GM03348 (cell line): ENCODE measurements at places on chromosomes 1 and 21.
A peak's percentile ranks its signal among the peaks of the same experiment; 100 is the strongest.

DNA sequence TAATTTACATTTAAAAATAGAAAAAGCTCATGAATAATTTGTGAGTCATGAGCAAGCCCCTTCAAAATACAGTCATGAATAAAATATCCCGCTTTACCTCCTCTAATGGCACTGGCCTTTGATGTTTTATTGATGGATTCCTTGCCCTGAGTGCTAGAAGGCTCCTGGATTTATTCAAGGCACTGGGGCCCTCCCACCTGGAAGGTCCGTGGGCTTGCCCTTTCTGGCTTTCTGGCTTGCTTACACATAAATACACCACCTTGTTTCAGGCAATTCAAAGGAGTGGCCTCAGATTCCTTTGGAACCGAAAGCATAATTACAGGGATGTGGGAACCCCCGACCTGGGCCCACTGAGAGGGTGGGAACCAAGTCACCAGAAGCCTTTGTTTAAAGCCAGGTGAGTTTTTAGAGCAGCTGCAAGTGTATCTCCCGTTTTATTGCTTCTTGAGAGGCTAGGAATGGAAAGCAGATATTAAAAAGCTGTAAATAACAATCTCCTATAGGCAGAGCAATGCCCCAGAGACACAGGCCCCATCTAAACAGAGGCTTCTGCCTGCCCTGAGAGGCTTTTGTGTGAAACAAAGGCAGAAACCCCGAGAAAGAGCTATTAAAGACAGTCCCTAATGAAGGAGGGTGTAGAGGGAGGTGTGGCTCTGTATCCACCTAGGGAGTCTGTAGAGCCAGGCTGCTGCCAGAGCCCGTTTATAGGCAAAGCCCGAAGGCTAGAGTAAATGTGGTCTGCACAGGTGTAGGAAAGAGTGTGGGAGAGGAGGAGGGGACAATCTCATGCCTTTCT lies 126.4 kb downstream of the FAM78B start:
- no peak for DNase-seq

DNA sequence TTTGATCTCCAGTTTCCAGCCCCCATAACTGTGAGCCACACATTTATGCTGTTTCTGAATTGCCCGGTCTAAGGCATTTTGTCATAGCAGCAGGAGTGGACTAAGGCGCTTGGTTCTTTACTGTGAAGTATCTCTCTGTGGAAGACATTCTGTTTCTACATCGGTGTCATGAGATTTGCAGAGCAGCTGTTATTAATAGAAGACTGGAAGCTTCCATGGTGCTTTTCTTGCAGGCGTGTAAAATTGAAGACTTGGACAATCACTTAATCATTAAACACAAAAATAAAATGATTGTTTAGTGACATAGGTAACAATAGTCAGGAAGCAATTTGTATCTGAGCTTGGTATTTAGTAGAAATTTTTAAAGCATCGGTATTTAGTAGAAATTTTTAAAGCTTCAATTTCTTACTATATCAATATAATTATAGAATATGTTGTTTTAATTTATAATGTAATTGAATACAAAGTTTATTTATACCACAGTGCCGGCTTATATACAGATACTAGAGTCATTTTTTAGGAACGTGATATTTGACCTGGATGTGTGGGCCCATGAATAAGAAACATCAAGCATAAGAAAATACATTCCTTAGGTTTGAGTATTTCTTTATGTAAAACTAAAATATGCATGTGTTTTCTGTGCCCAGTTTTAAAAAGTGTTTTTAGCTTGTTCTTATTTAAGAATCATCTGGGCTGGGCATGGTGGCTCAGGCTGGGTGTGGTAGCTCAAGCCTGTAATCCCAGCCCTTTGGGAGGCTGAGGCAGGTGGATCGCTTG lies 60.6 kb upstream of the COL6A1 start:
- no peak for DNase-seq

GRCh38 chr1:178645808-178646200 lies 79.2 kb upstream of the RALGPS2 start:
- DNase-seq, result peak; percentile 82

DNA sequence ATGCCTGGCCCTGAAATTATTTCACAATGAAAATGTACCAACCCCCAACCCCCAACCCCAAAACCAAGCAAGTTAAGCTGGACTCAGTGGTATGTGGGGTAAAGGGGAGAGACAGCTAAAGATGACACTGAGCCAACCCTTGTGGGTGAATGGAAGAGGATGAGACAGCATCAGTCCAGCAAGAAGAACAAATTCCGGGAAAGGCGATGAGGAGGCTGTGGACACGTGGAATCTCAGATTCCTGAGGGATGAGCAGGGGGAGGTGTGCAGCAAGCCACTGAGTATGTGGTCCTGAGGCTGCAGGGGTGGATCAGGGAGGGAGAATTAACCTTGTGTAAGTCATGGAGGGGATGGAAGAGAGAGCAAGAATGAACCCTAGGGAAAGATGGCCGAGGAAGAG lies 14.4 kb upstream of the ZNF362 start:
- DNase-seq, result no peak

GRCh38 chr1:48851638-48852037 lies 74.9 kb upstream of the BEND5 start:
- DNase-seq, result peak; percentile 42

- no peak for DNase-seq
These were observed 298.2 kb downstream of the SPATA17 start for GRCh38 chr1:217929213-217929885.

DNA sequence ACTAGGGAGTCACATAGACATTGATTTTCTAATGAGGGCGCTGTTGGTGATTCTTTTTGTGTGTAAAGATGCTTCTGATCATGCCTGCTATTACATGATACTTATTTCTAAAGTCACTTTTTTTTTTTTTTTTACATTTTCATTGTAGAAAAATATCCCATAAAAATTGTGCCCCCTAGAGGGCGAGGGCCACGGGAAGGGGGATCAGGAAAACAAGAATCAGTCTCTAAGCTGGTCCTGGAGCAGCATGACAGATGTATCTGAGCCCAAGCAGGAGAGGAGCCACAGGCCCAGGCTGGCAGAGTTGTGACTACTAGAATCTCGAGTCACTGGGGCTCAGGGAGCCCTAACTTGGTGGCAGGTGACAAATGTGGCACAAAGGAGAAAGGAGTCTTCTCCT lies 28.1 kb downstream of the ZSCAN20 start:
- no peak for DNase-seq

- DNase-seq, result no peak
These were observed 38.6 kb downstream of the GPR3 start for GRCh38 chr1:27430903-27431600.

DNA sequence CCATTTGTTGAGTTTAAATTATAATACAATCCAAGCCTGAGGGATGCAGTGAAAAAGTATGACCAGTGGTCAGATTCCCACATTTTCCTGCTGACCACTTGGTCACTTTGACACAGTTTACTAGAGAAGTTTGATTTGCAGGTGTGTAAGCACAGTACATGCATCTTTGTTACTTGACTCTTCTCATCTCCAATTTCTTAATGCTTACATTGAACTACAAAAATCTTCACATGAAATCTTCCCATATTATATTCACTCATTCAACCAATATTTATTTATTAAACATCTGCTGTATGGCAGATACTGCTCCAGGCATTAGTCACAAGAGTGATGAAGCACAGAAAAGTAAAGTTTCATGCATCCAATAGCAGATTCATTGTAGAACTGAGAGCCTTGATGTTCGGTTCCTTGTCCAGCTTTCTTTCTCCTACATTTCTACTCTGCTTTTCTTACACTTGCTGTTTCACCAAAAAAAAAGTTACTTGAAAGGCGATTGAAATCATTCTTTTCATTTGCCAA lies 211.7 kb downstream of the NFIA start:
- no peak for DNase-seq

- no peak for DNase-seq
These were observed 160.8 kb downstream of the NTMT2 start for GRCh38 chr1:170306513-170306910.

DNA sequence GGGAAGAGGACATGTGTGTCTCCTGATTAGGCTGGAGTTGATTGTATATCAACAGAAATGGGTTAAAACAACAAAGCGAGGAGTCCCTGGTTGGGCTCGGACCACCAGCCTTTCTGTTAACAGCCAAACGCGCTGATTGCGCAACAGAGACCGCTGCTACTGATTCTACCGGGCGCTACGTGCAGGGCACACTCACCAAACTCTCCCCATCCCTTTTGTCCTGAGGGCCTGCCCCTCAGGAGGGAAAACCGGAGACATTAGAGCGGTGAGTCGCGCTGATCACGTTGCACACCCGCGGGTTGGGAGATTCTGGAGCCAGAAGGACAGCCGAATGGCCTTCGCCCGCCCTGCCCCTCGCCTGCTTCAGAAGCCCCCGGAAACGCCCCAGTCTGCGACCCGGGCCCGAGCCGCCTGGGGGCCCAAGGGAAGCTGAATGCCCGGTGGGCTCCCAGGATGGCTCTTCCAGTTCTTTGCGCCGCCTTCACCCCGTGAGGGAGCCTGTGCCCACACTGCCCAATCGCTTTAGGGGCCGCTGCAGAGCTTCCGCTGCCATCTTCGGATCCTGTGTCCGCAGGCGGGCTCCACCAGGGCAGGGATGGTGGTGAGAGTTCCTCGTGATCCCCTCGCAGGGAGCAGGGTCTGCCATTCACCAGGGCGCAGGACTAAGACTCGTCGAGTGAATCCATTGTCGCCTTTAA lies 165.4 kb upstream of the NBPF11 start:
- no peak for DNase-seq

DNA sequence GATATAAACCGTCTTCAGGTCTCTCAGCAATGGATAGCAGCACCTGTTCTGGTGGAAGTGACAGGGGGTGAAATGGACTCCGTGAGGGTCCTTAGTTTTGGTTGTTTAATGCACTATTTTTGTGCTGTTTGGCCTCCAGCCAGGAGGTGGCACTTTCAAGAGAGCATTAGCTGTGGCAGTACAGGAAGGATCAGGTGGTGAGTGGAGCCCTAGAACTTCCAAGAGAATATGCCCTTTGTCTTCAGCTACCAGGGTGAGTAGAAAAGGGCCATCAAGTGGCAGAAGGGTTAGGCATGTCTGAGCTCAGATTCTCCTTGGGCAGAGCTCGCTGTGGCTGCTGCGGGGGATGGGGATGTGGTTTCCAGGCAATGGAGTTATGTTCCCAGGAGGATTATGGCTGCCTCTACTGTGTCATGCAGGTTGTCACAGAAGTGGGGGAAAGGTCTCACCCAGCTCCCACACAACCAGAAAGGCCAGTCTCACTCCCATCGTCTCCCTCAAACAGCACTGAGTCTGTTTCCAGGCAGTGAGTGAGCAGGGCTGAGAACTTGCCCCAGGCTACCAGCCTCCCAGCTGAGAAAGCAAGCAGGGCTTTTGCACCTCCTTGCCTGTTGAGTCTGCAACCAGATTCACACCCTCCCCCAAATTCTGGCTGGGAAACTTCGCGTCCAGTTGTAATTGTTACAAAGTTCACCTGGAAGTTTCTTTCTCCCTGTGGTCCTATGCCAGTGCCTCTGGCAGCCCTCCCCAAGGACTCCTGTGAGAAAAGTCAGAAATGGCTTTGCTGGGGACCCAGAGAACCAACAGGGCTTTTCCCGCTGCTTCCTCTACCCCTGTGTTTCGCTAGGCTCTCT lies 39.1 kb upstream of the TTLL7 start:
- no peak for DNase-seq

DNA sequence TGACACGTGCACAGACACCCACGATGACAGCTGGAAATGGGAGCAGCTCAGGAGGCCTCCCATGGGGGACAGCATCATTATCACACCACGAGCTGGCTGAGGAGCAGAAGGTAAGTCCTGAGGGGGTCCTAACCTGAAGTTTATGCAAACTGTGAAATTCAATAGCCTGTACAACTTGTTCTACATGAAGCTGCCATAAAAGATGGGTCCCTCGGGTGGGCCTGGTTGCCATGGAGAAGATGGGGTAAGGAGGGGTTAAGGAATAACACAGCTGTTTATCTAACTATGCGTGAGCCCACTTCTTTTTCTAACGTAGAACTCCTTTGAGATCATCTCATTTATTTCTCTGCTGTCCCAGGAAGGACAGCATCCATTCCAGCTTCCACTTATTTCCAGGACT lies 163.4 kb upstream of the CD34 start:
- DNase-seq, result no peak

DNA sequence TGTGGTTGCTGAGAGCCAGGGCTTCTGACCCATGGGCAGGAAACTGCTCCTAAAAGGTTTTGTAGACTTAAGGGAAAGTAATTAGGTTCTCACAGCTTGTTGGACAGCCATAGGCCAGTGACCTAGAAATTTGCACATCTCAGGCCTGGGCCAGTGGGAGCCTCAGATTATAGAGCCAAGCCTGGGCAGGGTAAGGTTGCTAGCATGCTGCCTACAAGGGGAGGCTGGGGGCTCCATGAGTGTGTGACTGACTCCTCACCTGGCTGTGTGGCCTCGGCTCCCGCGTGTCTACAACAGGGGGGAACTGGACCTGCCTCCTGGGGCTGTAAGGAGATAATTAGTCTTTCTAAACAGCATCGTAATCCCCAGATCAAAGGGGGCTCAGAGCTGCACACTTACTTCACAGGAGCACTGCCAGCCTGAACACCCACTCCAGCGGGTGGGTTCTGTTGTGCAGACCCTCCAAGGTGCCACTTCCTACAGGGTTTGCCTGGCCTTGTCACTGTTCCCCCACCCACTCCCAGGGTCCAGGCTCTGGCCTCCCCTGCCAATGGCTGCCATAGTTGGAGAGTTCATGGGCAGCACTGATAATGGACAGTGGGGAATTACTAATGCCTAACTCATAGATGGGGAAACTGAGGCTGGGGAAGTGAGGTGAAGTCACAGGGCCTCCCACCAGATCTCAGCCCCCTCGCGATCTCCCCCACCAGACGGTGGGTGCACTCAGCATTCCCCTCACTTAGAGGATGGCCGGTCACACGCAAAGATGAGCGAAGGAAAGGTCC lies 230.4 kb upstream of the TMEM51 start:
- no peak for DNase-seq

DNA sequence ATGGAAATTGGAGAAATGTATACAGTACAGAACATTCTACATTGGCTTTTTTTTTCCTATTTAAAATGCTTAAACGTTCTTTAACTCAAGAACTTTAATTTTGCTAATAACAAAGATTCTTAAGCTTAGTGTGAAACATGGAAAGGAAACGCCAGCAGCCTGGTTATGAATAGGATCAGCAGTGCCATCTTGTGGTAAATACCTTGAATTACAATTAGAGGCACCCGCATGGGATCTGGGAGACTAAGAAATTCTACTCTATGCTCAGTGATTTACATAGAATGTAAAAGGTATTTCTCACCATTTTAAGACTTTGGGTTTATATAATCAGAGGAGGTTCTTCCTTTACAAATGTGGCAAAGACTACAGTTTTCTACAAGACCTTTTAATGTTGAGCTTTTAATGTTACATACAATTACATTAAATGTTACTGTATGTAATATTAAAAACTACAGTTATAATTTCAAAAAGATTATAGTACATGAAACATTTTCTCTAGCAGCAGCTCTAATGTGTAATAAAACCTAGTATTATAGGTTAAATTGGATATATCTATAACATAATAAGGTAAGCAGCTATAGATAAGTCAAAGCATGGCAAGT lies 32.1 kb upstream of the APOBEC4 start:
- peak; percentile 77 for DNase-seq
